ENCODE measurements at places on chromosomes 1 and 21.

DNA sequence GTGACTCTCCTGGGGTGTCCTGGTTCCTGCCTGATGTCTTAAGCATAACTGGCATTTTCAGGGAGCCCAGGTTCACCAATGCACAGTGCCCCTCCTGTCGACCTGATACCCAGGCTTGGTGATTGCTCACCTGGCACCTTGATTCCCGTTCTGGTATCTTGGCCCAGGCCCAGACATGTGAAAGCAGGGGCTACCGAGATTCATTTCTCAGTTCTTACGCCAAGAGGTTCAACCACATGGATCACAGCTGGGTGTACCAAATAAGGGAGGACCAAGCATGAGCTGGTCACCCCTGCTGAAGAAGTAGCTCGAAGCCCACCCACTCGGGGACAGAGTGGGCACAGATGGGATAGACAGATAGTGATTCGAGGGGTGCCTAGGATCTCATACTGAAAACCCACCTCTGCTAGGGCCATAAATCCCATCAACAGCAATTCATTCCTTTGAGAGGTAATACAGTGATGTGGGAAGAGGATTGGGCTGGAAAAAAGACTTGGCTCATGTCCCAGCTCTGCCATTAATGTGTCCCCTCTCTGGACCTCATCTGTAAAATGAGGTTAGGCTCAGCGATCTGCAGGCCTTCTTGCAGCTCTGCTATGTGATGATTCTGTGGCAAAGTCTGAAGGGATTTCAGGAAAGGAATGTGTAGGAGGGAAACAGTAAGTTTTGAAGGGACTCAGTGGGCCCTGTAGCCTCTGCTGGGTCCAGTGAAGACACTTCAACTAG is 2.7 kb downstream of the EPHX1 start:
- DNase-seq: no peak

DNA sequence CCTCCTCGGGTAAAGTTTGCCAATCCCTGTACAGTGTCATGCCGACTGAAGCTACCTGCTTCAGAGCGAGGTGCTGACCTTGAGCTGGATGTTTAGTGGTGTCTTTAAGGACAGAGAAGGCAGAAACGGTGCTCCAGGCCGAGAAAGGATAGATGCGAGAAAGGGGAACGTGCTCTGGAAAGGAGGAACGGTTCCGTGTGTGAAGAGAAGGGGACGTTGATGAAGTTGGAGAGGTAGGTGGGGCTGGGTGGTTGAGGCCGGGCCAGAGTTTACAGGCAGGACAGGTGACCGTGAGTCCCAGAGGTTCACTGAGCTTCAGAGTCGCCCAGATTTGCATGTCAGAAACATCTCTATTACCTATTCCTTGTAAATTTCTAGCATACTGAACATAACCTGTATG is 90.7 kb downstream of the SCCPDH start:
- no peak for DNase-seq

- no peak for DNase-seq
Observed at GRCh38 chr1:164771619-164772361, 212.8 kb downstream of the PBX1 start.

- DNase-seq: no peak
Observed at GRCh38 chr1:109919303-109919702, 8.7 kb downstream of the CSF1 start.

- no peak for DNase-seq
Observed at GRCh38 chr21:36636016-36636415, 62.9 kb upstream of the SIM2 start.

DNA sequence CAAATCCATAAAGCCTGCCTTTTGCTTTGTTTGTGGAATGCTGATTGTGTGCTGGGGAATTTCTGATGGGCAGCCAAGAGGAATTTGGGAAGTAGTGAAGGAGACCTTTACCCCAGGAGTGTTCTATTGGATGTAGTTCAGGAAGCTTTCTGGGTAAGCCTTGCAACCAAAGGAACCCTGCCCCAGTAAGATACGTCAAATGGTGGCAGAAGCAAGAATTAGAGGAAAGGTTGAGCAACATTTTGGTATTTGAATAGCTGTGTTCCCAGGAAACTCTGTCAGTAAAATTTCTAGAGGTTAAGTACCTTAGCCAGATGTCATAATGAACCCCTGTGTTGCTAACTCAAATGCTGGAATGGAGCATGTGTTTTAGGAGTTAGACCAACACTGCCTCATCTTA is 6.4 kb downstream of the MGST3 start:
- DNase-seq: no peak

DNA sequence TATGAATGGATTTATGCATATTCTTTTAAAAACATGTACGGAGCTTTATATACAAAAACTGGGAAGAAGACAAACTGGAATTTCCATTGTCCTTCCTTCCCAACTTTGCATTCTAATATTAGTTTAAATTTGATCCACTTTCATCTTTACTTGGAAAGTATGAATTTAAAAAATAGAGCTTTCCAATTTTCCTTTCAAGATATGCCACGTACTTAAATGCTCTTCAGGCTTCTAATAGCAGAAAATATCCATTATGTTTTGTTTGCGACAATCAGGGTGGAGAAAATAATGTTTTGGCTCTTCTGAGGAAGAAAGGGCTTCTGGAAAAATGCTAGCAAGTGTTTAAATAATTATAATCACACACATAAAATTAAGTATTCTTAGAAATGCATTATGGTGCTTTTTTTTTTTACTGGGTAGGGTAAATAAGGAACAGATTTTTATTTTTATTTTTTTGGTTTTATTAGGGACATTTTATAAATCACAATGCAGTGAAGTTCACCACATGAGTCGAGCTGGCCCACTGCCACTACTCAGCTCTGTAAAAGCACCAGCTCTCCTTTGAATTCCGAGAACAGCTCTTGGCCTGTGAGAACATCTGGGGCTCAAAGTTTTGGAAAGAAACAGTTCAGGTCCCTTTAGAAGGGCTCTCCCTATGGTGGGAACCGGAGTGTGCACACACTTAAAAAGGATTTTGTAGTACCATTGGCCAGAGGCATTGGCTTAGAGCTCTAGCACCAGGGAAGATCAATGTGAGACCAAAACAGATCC is 287.4 kb upstream of the LYPLAL1 start:
- DNase-seq: no peak

DNA sequence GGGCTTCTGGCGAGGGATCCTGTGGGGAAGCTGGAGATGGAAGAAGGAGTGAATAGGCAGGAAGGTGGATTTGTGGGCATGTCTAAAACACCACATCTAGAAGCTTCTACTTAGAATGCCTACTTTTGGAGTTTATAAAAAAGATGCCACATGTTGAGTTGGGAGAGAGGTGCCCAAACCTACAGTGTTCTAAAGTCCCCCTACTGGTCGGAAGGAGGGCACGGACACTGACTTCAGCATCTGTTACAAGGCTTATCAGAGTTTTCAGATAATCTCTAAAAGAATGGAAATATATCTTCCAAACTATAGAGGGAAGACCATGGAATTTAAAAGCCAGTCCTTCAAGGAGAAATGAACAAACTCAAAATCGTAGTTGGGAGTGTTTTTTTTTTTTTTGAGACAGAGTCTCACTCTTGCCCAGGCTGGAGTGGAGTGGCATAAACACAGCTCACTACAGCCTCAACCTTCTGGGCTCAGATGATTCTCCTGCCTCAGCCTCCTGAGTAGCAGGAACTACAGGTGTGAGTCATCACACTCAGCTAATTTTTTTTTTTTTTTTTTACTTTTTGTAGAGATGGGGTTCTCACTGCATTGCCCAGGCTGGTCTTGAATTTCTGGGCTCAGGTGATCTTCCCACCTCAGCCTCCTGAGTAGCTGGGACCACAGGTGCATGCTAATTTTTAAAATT is 14.8 kb downstream of the IBA57 start:
- DNase-seq: no peak

- no peak for DNase-seq
Observed at GRCh38 chr1:184014271-184014670, 23.3 kb downstream of the COLGALT2 start.
